Activated CD4-positive, alpha-beta T cell treated with anti-CD3 and anti-CD28 coated beads for 48 hours (primary cell): ENCODE measurements at places on chromosomes 5 and 9.

- no peak for DNase-seq
Observed at GRCh38 chr5:134494780-134495179, 30.7 kb upstream of the JADE2 start.

DNA sequence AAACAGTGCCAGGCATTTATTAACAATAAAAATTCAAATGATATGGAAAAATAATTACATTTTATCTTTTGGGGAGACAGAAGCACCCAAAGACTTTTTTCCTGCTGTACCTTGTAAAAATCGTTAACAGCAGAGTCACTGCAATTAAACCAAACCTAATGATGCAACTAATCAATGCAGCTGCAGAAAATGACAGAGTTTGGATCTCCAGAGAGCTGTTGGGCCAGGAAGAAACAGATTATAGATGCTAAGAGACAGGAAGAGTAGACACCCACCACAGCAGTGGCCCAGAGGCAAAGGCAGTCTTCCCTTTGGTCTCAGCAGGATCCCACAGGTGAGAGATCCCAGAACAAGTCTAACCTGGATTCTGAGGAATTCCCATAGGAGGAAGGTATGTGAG, 53.0 kb downstream of the SPOCK1 start:
- DNase-seq: no peak

GRCh38 chr9:27371382-27371781, 74.4 kb upstream of the EQTN start:
- DNase-seq: no peak

- DNase-seq: no peak
Observed at GRCh38 chr5:58813855-58814254, 231.0 kb downstream of the RAB3C start.

DNA sequence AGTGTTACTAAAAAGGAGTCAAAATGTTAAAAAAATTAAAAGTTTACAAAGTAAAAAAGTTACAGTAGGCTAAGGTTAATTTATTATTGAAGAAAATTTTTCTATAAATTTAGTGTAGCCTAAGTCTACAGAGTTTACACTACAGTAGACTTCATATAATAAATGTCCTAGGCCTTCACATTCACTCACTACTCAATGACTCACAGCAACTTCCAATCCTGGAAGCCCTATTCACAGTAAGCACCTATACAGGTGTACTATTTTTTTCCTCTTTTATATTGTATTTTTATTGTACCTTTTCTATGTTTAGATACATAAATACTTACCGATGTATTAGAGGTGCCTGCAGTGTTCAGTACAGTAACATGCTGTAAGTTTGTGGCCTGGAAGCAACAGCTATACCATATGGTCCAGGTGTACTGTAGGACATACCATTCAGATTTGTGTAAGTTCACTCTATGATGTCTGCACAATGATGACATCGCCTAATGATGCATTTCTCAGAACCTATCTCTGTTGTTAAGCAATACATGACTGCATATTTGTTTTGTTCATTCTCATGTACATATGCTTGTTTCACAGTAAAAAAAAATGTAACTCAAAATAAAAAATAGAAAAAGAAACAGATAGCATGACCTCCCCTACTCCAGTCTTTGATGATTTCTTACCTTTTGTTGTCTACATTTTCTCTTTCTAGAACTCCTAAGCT, 64.7 kb downstream of the NR3C1 start:
- DNase-seq: no peak

GRCh38 chr9:34665067-34665380, 2.6 kb upstream of the CCL27 start:
- no peak for DNase-seq
